ENCODE measurements at places on chromosomes 5 and 9. TPM values are rescaled to one million over a fixed set of nuclear protein-coding genes. Genes with fewer than 3 reads are reported as not detected.

Gene SPATA31E1
- polyA plus RNA-seq, result not detected

DNA sequence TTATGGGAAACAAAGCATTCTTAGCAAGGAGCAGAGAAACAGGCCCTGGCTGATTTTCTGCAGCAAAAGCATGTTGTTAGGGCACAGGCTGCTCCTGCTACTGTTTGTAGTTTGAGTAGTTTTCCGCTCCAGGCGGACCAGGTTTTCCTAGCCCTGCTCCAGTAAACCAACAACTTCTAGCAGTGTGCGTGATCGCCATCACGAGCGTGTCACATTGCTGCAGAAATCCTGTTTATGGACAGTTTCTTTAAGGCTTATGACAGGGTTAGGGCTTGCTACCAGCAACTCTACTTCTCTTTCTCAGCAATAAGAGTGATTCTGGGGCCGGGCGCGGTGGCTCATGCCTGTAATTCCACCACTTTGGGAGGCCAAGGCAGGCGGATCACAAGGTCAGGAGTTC is 803.9 kb upstream of the CDH10 start:
- DNase-seq, result no peak

Gene KIAA1958
- polyA plus RNA-seq, result 18.9 TPM

DNA sequence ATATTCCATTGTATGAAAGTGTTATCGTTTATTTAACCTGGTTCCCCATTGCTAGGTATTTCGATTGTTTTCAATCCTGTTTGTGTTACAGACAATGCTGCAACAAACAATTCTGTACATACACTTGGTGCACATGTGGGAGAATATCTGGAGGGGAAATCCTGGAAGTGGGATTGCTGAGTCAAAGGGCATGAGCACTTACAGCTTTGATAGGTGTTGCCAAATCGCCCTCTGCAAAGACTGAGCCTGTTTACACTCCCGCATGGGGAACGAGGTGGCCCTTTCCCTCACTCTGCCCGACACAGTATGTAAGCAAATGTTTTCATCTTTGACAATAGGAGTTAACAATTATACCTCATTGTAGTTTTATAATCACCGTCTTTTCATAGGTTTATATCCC is 66.2 kb downstream of the PDE6A start:
- DNase-seq, result no peak

- DNase-seq, result no peak
These were observed 189.0 kb downstream of the SEC61B start for GRCh38 chr9:99411068-99411467.

- DNase-seq, result no peak
These were observed 1227.0 kb downstream of the EFNA5 start for GRCh38 chr5:106443746-106444145.

DNA sequence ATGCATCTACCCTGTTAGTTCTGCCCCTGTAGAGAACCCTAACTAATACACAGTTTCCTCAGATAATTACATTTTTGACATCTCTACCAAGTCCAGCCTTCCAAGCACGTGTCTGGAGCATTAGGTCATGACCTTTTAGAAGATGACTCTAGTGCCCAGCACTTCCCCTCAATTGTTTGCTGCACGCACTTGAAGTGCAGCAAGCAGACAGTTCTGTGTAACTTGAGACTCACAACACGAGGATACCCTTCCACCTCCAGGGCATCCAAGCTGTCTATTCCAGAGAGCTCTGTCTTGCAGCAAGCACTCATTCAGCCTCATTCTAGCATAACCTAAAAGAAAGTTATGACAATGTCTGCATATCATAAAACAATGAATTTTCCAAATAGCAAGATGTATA is 1410.5 kb upstream of the CDH18 start:
- no peak for DNase-seq

Gene CTNND2
- 2.9 TPM for polyA plus RNA-seq

- no peak for DNase-seq
These were observed 63.3 kb downstream of the RASGRF2 start for GRCh38 chr5:81023261-81023970.

All from renal pelvis (tissue), 12 donors.